Cerebellum (tissue), 4 donors: ENCODE measurements at places on chromosomes 2 and 18. TPM values are rescaled to one million over a fixed set of nuclear protein-coding genes. Genes with fewer than 3 reads are reported as not detected.

PCARE gene
- 1.5 TPM for total RNA-seq

FRZB gene
- total RNA-seq, result 10.2 TPM

MYO7B gene
- total RNA-seq, result 0.27 TPM

MAP3K19 gene
- total RNA-seq, result 3.1 TPM

REG3A gene
- total RNA-seq, result 0.45 TPM

DNA sequence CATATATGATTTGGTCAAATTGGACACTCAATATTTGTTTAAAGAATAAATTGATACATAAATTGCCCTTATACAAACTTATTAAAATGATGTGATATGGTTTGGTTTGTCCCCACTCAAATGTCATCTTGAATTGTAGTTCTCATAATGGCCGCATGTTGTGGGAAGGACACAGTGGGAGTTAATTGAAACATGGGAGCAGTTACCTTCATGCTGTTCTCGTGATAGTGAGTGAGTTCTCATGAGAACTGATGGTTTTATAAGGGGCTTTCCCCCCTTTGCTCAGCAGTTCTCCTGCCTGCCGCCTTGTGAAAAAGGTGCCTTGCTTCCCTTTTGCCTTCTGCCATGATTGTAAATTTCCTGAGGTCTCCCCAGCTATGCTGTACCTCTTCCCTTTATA lies 34.0 kb upstream of the SLC8A1 start:
- no peak for DNase-seq

GRCh38 chr2:62787386-62787785 lies 81.9 kb downstream of the EHBP1 start:
- peak; percentile 65 for DNase-seq

GRCh38 chr2:133591164-133591563 lies 22.9 kb upstream of the NCKAP5 start:
- peak; percentile 35 for DNase-seq

DNA sequence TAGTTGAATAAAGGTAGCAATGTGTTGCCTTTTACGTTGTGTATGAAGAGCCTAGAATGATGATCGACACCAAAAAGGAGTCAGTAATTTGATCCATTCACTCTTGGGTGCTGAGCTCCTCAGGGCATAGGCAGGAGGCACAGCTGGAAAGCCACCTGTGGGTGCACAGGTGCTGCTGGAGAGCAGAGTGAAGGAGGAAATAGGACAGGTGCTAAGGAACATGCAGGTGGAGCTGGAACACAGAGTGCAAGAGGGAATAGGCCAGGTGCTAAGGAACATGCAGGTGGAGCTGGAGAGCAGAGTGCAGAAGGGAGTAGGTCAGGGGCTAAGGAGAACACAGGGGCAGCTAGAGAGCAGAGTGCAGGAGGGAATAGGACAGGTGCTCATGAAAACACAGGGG lies 86.1 kb downstream of the SH3YL1 start:
- no peak for DNase-seq

GRCh38 chr18:73288813-73289212 lies 421.0 kb upstream of the NETO1 start:
- no peak for DNase-seq

DNA sequence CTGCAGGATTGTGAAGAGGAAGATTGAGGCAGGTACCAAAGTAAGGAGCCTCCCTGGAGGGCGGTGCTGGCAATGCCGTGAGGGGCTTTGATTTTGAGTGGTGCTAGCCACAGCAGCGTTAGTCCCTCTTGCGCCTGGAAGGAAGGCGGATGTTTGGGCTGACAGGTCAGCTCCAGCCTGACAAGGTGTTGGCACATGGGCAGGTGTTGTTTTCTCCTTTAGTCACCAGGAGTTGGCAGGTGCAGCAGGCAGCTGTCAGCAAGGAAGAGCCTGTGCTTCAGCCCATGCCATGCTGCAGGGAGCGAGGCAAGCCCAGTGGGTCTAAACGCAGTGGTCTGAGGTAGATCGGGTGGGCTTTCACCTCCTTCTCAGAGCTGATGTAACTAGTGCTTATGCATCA lies 8.5 kb downstream of the SEC11C start:
- no peak for DNase-seq

DNA sequence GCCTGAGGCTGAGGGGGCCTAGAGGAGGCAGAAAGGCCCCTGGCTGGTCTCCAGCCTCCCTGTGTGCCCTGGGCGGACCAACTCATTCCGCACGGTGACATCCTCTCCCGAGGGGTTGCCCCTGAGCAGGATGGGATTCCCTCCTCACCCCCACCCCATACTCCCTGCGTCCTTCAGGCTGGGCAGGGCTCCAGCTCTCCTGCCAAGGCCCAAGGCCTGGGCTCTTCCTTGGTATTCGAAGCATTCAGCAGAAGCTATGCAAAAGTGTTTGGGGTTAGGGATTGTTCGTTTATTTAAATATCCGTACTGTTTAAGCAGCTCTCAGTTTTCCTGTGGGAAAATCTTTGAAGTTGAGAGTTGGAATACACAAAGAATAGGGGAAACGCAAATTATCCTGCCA lies 113.1 kb upstream of the RAB12 start:
- no peak for DNase-seq

DNA sequence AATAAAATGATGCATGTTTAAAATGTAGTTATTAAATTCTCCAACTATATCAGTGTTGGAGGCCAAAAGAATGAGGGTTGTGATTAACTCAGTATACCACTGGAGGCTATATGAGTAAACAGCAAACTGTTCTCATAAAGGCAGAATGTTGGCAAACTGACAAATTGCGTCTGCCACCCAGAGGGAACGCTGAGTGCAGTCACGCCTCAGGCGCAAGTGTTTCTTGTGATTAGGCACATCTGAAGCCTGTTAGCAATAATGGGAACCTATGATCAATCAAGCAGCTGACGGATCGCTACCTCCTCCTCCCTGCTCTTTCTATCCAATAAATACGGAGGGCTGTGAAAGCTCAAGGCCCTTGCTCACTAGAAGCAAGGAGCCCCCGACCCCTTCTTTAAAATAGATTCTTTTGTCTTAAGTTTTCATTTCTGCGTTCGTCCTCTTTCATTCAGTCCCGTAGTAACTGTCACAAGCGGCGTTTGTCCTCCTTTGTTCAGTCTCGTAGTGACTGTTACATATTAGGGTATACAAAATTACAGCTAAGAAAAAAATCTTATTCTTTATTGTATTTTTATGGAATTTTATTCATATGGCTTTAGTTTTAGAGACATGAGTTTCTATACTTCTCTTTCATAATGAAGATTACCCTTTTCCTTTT lies 16.3 kb upstream of the RMND5A start:
- no peak for DNase-seq

DNA sequence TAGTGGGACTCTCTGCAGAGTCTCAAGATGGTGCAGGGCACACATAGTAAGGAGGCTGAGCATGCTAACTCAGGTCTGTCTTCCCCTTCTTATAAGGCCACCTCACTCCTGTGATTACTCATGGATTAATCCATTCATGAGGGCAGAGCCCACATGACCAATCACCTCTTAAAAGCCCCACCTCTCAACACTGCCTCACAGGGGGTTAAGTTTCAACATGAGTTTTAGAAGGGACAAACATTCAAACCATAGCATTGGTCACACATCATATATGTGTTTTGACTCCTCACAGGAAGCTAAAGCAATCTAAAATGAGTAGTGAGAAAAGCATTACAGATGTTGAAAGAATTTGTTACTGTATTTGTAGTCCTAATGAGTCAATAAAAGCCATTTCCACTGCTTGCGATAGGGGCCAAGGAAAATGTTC lies 57.5 kb downstream of the DTNA start:
- DNase-seq, result no peak

DNA sequence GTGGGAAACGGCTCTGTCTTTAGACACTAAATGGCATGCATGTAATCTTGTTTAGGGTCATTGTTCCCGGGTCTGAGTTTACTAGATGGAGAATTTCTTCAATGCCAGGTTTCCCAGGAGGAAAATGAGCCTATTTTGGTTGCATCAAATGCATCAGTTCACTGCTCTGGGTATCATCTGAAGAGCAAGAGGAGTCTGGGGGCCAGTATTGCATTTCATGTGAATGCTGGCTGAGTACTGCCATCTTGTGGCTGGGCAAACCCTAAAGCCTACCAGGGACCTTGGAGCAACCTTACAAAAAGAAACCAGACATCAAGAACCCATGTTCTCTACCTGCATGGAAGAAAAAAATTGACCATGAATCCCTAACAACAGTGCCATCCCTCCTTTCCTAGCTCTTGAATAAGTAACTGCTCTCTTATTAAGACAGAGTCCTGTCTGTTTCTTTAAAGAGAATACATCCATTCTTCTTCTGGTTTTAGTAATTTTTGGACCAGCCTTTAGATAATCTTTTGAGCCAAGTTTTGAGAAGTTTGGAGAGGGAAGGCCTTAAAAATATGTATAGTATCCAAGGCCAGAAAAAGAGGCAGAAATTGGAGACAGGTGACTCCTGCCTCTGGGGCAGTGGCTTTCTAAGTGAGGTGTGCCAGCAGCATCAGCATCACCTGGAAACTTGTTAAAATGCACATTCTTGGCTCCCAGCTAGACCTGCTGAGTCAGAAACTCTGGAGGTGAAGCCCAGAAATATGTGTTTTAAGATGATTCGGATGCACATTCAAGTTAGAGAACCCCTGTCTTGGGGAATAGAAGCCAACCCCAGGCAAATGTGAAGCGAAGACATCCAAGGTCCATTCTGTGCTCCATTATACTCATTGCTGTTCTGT lies 261.0 kb upstream of the CXCR4 start:
- peak; percentile 13 for DNase-seq

DNA sequence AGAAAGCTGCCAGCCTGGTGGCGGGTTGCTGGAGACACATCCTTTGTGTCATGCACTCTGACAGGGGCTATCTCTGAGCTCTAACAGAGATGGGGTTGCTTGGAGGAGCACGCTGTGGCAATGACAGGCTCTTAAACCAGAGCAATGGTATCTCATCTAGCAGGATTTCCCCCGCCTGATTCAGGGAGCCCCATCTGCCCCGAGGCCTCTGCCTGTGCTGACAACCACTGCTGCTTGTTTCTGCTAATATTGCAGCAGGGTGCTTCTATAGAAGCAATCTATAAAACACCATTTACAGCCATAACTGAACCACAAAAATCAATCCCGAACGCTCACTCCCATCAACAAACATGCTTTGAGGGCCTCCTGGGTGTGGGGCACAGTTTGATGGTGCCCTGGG lies 12.8 kb upstream of the DNPEP start:
- no peak for DNase-seq

DNA sequence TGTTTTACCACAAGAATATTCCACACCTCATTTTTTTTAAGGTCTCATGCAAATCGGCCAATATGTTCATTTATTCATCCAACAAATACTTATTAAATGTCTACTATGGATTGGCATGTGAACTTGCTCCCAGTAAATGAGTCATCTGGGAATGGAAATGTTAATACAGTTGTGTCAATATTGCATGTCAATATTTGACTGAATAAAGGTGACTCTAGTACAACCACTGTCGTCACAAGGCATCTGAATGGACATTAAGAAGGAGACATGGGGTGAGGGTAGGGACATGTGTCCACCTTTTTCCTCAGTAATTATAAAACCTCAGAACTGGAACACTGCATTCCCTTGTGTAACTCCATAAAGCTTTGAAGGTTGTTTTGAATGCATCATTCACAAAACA lies 365.4 kb downstream of the ADCYAP1 start:
- no peak for DNase-seq

DNA sequence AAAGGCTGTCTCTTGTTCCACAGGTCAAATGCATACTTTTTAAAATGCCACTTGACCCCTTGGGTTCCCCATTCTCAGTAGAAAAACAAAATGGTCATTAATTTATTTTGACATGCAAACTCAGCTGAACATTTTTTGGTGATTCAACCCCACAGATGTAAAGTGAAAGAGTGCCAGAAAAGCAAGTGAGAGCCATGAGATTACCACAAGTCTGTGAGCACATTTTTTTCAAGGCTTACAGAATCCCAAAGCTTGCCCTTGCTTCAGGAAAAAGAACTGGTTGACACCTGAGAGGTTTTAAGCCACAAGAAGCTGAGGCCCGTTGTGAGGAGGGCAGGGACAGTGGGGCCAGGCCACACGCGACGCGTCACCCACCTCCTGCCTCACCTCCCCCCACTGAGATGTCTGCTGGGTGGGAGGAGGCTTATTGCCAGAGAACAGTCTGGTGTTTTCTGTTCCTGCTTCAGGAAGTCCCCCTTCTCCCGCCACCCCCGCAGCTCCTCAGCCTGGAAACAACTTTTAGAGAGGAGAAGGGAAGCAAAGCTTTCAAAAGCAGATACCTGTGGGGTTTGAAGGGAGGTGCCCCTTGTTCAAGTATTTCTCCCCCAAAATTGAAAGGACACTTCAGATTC lies 70.4 kb upstream of the CYP1B1 start:
- DNase-seq, result no peak
